CD4-positive, alpha-beta T cell treated with Interleukin-4 for 1 hour (primary cell): ENCODE measurements at places on chromosomes 1 and 21.

- DNase-seq, result no peak
These were observed 15.9 kb downstream of the SYT2 start for GRCh38 chr1:202694314-202694713.

- DNase-seq, result no peak
These were observed 152.2 kb downstream of the TNR start for GRCh38 chr1:175591083-175591743.

- DNase-seq, result no peak
These were observed 99.5 kb upstream of the DUSP10 start for GRCh38 chr1:221841251-221841982.

GRCh38 chr1:160122978-160123495 lies 7.5 kb downstream of the ATP1A2 start:
- no peak for DNase-seq

DNA sequence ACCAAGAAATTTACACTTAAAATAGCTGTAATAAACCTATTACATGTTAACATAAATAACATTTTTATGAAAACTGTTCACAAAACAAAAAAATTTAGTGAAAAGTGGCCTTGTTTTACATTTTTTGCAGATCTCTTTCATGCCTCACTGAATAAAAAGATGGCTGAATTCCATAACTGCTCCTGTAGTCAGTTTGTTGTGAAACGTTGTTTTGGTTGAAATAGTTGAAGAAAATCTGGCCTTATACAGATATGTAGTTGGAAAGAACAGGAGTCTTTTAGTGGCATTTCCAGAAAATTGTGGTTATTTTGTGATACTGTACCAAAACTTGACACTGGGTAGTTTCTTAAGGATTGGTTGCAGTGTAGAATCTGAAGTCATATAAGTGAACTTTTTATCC lies 18.1 kb downstream of the ITSN1 start:
- DNase-seq, result no peak

GRCh38 chr1:102047724-102048123 lies 51.0 kb upstream of the OLFM3 start:
- no peak for DNase-seq

DNA sequence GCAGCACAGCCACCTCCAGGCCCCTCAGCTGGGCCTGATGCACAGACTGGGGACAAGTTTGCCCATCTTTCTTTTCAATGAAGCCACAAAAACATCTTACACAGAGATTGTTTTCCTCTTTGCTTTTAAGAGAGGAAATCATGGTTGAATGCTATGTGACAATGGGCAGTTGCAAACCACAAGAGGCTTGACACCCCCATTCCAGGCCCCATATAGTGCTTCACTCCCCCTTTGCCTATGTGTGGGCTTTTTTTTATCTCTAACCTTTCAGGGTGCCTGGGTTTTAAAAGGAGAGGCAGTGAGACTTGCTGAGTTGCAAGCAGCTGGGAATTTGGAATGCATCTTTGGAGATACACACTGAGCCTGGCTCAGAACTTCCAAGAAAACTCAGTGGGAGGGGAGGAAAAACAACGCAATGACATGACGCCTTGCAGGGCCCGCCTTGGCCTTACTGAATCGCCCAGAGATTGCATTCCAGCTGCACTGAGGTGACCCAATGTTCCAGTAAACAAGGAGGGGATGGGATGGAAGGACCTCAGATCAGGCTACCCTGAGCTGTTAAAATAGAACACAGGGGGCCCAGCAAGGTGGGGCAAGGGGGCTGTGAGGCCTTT lies 145.2 kb upstream of the ZNF648 start:
- DNase-seq, result no peak

- peak; percentile 2 for DNase-seq
These were observed 20.0 kb upstream of the FCER1A start for GRCh38 chr1:159282118-159282517.

- no peak for DNase-seq
These were observed 241.7 kb upstream of the NEGR1 start for GRCh38 chr1:72524021-72524420.

DNA sequence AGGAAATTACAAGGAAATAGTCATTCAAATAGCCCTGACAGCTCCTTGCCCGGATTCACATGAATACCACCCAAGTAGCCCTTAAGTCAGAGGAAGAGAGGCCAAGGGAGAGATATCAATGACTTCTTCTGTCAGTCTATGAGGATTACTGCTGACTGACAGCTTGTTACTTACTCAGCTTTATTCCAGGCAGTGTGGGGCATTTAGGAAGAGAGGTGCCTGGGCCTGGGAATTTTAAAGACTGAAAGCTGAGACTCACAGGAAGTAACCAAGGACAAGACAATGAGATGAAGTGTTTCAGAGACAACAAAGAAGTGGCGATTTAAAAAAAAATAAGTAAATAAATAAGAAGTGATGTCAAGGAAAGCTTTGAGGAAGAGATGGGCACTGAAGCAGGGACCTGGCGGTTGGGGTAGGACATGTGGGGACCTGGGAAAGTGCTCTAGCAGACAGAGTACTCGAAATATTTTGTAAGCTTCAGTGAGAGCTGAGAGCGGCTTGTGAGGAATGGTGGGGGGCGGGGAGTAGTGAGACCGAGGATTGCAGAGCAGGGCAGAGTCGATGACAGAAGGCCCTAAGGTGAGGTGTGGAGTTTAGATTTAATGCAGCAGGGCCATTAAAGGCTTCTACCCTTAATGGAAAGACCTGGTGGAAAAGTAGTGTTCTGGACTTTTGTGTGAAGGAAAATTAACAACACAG lies 58.9 kb downstream of the ST3GAL3 start:
- no peak for DNase-seq

DNA sequence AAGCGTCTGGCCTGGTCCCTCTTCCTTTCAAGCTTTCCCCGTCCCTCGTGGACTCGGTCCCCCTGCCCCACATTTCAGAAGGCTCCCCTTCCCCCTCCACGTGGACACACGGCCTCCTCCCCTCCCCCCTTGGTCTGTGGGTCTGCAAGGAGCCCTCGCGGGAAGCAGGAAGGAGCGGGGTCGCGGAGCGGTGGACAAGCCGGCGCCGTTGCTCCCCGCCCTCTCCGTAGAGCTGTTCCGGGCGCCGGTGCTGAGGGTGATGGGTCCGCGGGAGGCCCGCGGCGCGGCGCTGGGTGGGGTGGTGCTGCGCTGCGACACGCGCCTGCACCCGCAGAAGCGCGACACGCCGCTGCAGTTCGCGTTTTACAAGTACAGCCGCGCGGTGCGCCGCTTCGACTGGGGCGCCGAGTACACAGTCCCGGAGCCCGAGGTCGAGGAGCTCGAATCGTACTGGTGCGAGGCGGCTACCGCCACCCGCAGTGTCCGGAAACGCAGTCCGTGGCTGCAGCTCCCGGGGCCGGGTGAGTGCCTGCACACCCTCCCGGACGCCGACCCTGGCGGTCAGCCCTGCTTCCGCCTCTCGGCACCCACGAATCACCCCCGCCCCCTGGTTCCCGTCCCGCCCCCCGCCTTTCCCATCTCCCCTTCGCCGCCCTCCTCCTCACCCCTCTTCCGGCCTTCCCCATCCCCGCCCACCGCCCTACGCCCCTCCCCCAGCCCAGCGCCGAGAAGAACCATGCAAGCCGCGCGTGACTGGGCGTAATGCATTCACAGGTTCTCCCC lies 5.3 kb downstream of the FCRLB start:
- peak; percentile 79 for DNase-seq

- DNase-seq, result no peak
These were observed 121.1 kb downstream of the EVI5 start for GRCh38 chr1:92663775-92664174.

DNA sequence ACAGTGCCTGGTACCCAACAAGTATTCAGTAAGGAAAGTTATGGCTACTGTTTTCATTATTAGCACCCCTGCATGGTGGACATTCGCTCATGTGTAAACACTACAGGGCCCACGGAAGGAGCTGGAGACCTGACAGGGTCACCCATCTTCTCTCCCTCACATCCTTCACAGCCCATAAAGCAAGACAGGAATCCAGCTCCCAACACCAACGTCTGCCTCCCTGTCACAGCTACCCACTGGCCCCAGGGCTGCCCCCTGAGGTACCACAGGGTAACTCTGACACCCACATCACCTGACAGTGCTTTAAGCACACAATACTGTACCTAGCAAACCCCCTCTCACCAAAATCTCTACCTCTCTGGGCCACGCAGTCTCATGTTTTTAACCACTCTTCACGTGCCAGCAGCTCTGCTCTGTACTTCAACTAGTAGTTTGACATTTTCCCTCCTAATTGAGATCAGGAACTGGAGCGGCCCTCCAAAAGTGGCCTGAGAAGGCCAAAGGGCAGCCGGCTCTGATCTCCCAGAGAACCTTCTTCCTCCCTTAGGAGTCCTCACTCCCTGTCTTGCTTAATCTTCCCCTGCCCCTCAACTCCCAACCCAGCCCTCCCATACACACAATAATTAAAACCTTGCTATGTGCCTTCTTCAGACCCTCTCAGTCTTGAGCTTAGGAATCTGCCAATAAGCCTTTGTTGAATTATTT lies 76.8 kb downstream of the CD34 start:
- no peak for DNase-seq

DNA sequence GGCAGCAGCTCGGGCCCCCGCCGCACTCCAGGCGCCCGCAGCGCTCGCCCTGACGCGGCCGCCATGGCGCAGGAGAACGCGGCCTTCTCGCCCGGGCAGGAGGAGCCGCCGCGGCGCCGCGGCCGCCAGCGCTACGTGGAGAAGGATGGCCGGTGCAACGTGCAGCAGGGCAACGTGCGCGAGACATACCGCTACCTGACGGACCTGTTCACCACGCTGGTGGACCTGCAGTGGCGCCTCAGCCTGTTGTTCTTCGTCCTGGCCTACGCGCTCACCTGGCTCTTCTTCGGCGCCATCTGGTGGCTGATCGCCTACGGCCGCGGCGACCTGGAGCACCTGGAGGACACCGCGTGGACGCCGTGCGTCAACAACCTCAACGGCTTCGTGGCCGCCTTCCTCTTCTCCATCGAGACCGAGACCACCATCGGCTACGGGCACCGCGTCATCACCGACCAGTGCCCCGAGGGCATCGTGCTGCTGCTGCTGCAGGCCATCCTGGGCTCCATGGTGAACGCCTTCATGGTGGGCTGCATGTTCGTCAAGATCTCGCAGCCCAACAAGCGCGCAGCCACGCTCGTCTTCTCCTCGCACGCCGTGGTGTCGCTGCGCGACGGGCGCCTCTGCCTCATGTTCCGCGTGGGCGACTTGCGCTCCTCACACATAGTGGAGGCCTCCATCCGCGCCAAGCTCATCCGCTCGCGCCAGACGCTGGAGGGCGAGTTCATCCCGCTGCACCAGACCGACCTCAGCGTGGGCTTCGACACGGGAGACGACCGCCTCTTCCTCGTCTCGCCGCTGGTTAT lies 2.8 kb downstream of the KCNJ9 start:
- DNase-seq, result peak; percentile 80

- peak; percentile 65 for DNase-seq
These were observed 34.9 kb upstream of the SCYL3 start for GRCh38 chr1:169928438-169929209.

DNA sequence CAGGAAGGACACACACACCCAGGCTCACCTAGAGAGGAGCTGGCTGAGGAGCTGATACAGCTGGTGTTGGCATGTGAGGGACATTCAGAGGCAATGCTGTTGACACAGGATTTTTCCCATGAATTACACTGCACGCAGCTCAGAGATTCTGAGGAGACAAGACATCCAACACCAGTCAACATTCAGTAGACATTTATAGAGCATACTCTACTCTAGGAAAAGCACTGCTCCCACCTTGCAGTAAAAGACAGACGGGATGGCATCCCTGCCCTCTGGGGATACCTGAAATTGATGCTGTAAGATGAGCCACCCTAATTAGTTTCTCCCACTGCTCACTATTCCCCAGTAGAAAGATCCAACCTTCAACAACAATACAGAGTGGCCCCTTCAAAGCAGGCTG lies 5.1 kb downstream of the LYPD8 start:
- DNase-seq, result no peak

GRCh38 chr1:206911064-206911663 lies 10.6 kb downstream of the FCMR start:
- peak; percentile 70 for DNase-seq

- no peak for DNase-seq
These were observed 11.6 kb downstream of the CD55 start for GRCh38 chr1:207333009-207333600.

- no peak for DNase-seq
These were observed 46.2 kb upstream of the WASF2 start for GRCh38 chr1:27536010-27536757.

DNA sequence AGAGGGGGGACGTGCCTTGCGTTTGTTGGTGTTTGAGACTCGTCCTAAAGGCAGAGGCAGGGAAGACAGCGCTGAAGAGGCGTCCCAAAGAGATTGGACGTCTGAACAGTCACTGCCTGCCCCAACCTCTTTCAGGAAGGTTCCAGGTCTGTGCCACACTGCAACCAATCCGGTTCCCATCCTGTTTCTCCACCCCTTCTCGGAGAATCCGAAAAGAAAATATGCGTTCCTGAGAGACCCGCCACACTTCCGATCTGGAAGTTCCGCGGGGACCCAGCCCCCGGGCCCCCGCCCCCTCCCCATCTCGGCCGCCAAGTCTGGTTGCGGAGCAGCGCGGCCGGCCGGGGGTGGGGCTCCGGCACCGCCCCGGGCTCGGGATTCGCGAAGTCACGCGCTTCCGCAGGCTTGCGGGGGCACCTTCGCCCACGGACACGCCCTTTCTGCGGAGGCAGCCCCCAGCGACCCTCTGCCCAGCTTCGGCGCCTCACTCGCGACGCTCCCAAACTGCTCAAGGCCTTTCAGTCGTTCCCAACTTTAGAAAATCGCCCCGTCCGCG lies 124.5 kb upstream of the DPYD start:
- no peak for DNase-seq

DNA sequence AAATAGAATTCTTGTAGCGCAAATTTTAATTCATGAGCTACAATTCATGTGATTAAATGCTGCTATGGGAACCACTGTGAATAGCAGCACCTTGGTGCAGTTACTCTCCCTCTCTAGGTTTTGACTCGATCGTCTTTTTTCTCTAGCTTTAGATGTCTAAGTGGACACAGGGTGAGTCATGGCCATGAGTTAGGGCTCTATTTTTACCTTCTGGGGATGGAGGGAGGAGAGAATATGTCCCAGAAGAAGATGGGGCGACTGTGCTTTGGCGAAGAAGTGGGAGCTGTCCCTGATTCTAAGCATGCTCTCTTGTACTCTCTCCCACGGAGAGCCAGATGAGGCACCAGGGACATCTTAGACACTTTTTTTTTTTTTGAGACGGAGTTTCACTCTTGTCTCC lies 1.6 kb upstream of the OR2B11 start:
- DNase-seq, result no peak

- no peak for DNase-seq
These were observed 92.3 kb downstream of the KCNT2 start for GRCh38 chr1:196515904-196516303.

DNA sequence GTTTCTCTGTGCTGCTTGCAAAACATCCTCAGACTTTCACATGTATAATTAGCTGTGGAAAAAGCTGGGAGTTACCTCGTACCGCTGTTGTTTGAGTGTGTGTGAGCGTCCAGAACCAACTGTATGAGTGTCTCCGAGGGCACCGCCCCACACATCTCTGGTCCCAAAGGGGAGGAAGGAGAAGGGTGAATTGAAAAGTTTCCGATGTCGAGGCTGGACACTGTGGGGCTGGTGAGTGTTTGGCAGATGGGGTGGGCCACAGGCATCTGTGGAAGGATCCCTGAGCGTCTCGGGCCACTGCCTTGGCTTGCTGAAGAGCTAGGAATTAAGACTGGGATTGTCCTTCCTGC lies 1.2 kb downstream of the ATP2B4 start:
- no peak for DNase-seq

- no peak for DNase-seq
These were observed 24.8 kb downstream of the NOS1AP start for GRCh38 chr1:162094271-162094670.

- no peak for DNase-seq
These were observed 42.8 kb upstream of the PADI1 start for GRCh38 chr1:17161926-17162800.

GRCh38 chr1:109112056-109112651 lies 1.8 kb upstream of the ELAPOR1 start:
- DNase-seq, result no peak

- DNase-seq, result no peak
These were observed 26.1 kb downstream of the CD244 start for GRCh38 chr1:160836561-160836960.
